ENCODE measurements at places on chromosomes 16 and 17. TPM values are rescaled to one million over a fixed set of nuclear protein-coding genes. Genes with fewer than 3 reads are reported as not detected.

SSTR5 gene
- polyA plus RNA-seq, result not detected

DNA sequence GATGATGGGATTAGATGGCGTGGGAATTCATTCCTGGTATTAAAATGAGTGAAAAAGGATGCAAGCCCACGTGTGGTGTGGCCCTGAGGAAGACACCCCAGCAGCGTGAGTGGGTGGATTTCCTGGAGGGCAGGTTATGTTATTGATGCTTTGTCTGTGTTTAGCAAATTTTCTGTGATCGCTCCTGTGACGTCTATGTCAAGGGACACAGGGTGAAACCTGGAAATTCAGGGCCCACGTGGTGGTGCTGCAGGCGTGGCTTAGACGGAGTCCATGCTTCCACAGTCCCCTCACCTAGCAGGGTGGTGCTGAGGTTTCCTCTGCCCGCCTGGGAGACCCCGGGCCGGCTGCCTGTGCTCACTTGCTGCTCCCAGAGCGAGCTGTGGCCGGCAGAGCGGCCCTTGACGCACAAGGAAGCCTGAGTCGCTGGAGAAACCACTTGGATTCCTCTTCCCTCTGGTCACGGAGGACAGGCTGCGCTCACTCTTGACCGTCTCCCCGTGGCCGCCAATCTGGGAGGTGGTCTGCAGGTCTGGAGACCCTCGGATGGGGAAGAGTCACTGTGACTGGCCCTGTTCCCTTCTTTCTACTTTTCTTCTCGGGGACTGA, 23.4 kb downstream of the BAIAP2 start:
- no peak for DNase-seq

GRCh38 chr16:9370061-9370491, 278.6 kb downstream of the HAPSTR1 start:
- no peak for DNase-seq

- DNase-seq, result no peak
Measured at GRCh38 chr17:2191785-2192184, 111.8 kb downstream of the SMG6 start.

DNA sequence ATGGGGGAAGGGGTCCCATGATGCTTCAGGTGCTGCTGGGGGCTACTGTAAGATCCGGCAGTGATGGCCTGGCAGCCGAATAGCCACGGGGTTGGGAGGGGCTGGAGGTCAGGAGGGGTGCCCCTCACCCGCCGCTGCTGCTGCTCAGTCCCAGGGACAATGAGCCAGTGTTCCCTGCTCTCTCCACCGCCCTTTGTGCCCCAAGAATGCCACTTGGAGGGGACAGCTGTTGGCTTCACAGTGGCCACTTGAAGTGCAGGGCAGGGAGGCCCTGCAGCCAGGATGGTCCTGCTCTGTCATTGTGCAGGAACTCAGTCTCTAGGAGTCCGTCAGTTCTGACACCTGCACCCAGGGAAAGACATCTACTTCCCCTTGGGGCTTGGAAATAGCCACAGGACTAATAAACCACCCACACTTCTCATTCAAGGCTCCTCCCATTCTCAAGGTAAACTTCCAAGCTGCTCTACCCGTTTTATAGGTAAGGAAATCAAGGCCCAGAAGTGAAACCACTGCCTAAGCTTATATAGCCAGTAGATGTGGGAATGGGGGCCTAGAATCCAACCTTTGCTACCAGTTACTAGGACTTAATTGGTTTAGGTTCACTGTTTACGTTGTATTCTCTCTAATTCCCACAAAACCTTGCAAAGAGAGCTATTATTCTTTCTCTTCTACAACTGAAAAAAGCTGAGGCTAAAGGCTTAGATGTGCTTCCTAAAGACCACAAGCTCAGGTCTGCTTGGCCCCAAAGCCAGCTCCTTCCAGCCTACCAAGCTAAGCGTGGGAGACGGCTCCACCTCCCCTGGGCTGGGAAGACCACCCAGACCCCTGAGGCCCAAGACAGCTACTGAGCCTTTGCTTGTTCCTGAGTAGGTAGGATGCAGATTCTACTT, 6.2 kb upstream of the CPSF4L start:
- DNase-seq, result no peak

GRCh38 chr17:73172252-73172651, 7.4 kb downstream of the SSTR2 start:
- DNase-seq, result no peak

- no peak for DNase-seq
Measured at GRCh38 chr17:64377769-64378282, 12.8 kb downstream of the PECAM1 start.

GRCh38 chr17:65064452-65065019, 8.0 kb upstream of the GNA13 start:
- no peak for DNase-seq
